ENCODE measurements at places on chromosomes 1 and 21. TPM values are rescaled to one million over a fixed set of nuclear protein-coding genes. Genes with fewer than 3 reads are reported as not detected.

Gene TMCO4
- total RNA-seq: 32.6 TPM

Gene PRDM16
- total RNA-seq: not detected

Gene EFNA3
- total RNA-seq: 1.4 TPM

Gene GOLT1A
- 0.75 TPM for total RNA-seq

Gene UTP11
- 34.8 TPM for total RNA-seq

Measured in renal cortical epithelial cell (primary cell).